Naive B cell (primary cell): ENCODE measurements at places on chromosomes 4 and X. TPM values are rescaled to one million over a fixed set of nuclear protein-coding genes. Genes with fewer than 3 reads are reported as not detected.

DNA sequence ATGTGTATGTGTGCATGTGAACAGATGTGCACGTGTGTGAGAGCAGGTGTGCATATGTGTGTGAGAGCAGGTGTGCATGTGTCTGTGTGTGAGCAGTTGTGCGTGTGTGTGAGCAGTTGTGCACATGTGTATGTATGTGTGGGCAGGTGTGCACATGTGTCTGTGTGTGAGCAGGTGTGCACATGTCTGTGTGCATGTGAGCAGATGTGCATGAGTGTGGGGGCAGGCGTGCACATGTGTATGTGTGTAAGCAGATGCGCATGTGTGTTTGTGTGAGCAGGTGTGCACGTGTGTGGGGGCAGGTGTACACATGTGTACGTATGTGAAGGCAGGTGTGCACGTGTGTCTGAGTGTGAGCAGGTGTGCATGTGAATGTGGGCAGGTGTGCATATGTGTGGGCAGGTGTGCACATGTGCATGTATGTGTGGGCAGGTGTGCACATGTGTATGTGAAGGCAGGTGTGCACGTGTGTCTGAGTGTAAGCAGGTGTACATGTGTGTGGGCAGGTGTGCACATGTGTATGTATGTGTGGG lies 66.5 kb upstream of the LRPAP1 start:
- H3K36me3 ChIP-seq: no peaks in the 10 kb centered on the region
- no peak overlapping the region for H3K27ac ChIP-seq
- no peak overlapping the region for H3K4me3 ChIP-seq
- no peak for DNase-seq

Gene DAPP1
- polyA plus RNA-seq: 114 TPM

Gene RNF212
- 0.79 TPM for polyA plus RNA-seq

GRCh38 chr4:93030670-93031069 lies 726.9 kb downstream of the GRID2 start:
- H3K27me3 ChIP-seq: no peaks in the 10 kb centered on the region
- DNase-seq: no peak
- H3K27ac ChIP-seq: no peak overlapping the region
- no peaks in the 10 kb centered on the region for H3K4me1 ChIP-seq
- H3K36me3 ChIP-seq: no peaks in the 10 kb centered on the region

Gene CXCL1
- not detected for polyA plus RNA-seq
